Activated naive CD4-positive, alpha-beta T cell treated with anti-CD3 and anti-CD28 coated beads for 36 hours (primary cell): ENCODE measurements at places on chromosomes 2 and 18.

GRCh38 chr2:232126301-232127099 is 165.0 kb downstream of the DIS3L2 start:
- no peak for DNase-seq

DNA sequence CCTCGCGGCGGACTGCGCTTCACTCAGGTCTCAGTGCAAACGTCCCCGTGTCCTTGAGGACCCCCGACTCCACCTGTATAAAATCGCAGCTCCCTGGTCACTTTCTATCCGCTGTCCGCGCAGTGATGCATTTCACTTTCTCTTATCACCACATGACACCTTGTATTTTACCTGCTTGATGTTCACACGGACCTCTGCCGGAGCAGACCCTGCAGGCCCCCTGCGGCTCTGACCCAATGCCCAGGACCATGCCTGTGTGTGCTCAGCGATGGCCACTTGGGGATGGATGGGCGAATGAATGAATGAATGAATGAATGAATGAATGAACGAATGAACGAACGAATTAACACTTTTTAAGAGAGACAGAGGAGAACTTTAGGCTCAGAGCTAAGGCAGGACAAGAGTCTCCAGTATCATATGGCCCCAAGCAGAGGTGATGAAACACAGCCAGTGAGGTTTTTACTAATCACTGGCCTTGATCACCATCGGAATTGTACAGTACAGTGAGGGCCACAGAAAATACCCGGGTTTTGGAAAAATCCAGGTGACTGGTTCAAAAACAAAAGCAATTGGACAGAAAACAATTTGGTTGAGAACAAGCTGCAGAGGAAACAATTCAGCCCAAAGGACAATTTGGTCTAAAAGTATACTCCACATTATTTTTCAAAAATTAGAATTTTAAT is 12.3 kb downstream of the ASPRV1 start:
- no peak for DNase-seq

DNA sequence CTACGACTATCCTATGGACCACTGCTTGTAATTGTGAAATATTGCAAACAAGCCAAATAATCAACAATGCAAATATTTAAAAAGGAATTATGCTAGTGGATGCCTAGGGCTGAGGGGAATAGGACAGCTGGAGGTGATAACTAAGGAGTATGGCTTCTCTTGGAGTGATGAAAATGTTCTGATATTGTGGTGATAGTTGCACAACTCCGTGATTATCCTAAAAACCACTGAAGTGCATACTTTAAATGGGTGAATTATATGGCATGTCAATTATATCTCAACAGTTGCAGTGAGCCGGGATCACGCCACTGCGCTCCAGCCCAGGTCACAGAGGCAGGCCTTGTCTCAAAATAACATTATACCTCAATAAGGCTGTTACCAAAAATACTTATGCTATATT is 125.1 kb upstream of the SH3BP4 start:
- DNase-seq = no peak

DNA sequence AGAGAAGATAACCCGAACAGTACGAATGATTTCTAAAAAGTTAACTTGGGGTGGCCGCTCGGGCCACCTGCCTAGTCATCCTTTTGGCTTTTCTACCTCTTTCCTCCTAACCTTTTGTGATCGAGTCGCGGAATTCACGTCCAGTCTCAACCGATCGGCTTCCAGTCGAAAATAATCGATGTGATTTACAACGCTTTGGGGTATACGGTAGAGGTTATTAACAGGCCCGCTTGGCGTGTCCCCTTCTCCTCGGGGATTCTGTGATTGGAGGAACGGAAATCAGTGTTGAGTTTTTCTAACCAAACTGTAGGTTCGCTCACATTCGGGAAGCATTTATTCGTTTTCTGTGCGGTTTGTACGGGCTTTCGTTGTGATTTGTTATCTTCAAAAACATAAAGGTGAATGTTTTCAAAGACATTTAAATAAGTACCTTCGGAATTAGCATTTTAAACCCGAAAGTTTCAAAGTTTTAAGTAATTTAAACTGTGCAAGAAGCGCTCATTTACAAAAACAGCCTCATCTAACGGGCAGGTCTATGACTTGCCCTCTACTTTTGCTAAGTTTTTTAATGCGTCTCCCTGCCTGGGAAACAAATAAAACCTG is 588 bp upstream of the FOXI3 start:
- no peak for DNase-seq

GRCh38 chr2:100629309-100629708 is 66.5 kb downstream of the PDCL3 start:
- no peak for DNase-seq

DNA sequence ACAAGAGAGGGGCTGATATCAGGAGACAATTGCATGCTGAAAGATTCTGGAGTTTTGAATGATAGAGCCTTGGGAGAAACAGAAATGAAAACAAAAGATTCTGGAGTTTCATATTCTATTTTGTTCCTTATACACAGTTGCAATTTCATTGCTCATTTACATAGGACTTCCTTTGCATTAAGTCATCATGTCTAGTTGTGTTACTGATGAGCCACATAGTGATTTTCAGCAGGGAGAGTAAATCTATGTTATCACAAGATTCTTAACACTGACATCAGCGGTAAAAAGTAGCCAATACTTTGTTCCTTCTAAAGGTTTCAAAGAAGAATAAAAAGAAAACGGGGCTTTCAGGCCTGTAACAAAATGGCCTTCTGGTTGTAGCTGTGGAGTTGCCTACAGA is 7.1 kb downstream of the ADAM17 start:
- DNase-seq = no peak

GRCh38 chr18:29457316-29457889 is 1280.5 kb upstream of the CDH2 start:
- no peak for DNase-seq

DNA sequence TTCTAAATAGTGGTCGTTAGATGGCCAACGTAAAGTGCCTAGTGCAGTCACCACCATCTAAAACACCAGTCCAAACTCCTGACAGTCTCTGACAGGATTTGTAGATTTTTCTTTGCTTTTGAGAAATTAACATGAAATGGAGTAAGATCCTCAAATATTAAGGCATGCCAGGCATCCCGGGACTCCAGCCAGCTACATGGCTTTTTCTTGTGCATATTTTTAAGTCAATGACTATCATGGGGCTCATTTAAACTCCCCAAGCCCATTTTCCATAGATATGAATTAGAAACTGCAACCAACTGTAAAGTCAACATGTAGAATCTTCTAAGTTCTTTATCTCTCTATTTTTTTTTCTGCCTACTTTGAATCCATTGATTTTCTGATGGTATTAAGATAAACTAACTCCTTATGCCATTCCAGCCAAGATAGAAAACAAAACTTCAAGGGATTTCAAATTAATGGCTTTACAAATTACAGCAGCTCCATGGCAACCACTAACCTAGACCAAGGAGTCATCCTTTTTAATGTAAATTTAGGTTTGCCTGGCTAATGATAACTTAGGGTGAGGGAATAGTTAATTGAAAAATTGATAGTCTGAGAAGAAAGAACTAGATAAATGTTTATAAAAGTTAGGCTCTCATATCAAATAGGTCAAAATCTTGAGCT is 764.1 kb upstream of the NXPH2 start:
- DNase-seq = no peak

DNA sequence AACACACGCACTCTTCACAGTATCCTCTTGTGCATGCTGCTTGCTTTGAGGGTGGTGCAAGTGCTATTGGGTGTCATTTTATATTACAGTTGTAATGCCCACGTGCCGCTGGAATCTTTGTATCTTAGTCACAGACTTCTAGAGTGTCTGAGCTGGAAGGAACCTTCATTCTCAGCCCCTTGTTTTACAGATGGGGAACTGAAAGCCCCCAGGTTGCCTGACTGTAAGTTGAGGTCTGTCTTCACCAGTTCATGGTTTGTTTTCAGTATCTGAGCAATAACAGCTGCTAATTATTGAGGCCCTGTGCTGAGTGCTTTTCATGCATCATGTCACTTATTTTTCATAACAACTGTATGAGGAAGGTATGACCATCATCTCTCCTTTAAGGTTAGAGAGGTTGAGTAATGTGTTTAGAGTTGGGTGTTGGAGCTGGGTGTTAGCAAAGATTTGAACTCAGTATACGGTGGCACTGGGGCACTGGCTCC is 77.0 kb downstream of the PRKCE start:
- no peak for DNase-seq
